ENCODE measurements at places on chromosomes 6 and 20.

DNA sequence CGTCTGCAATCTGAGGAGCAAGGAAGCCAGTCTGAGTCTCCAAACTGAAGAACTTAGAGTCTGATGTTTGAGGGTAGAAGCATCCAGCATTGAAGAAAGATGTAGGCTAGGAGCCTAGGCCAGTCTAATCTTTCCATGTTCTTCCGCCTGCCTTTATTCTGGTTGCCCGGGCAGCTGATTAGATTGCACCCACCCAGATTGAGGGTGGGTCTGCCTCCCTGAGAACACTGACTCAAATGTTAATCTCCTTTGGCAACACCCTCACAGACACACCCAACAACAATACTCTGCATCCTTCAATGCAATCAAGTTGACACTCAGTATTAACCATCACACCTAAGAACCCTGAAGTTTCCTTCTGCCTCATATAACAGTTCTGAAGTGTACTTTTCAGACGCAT, 350.1 kb downstream of the RFPL4B start:
- DNase-seq: no peak

DNA sequence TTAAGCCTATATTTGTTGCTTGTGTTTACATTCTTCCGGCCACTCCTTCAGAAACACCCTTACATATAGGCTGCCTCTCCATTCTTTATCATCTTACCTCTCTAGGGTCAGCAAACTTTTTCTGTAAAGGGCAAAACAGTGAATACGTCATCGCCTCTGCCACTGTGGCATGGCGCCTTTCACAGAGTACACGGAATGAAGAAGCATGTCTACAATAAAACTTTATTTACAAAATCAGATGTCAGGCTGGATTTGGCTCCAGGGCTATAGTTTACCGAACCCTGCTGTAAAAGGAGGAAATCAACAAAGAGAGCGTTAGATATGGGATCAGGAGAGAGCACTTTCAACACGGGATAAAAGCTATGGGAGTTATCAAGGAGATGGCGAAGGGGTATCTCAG, 9.3 kb upstream of the NCR2 start:
- DNase-seq: no peak

- no peak for DNase-seq
Observed at GRCh38 chr6:11245381-11246256, 13.2 kb upstream of the NEDD9 start.

DNA sequence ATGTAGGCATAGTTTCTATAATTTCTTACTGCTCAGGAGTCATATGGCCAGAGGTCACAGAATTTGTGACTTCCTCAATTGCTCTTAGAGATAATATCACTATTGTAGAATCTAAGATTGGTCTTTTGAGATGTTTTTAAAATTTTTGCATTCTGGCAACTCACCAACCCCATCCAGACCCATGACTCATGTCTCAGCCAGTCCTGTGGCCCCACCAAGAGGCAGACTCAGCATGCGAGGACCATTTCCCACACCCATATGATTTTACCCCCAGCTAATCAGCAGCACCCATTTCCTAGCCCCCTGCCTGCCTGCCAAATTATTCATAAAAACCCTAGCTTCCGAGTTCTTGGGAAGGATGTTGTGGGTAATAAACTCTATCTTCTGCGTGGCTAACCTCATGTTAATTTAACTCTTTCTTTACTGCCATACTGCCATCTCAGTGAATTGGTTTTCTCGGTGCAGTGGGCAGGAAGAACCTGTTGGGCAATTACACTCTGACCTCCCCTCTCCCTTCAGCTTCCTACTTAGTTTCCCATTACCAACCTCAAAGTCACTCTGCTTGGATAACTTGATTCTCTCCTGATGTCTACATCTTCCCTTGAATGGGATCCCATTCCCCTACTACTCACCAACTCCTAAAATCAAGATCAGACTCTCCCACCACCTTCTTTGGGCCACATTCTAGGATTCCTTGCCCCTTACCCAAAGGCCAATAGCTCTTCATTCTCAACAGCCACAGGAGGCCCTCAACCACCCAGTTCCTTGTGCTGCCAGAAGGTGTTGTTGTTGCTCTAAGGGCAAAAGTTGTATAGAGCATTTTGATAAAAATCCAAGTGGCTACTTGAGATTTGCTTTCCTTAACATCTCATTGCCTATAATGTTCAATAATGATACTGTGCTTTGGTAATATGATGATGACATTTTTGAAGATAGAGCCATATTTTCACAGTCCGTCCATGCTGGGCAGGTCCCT, 16.2 kb upstream of the IYD start:
- no peak for DNase-seq

DNA sequence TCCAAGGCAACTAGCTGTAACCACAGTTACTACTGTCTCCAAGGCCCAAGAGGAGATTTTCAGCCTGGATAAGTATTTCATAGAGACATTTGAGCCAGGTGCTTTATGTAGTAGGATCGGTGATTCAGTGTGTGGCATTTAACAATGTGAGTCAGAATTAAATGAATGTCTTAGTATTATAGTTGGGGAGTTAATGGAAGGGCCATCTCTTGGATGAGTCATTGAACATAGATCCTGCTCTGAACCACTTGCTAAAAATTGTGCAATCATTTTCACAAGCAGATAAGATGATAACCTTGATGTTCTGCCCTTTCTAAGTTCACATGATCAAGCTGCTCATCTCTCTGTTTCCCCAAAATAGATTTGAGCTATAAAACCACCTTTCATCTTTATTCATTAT, 668.9 kb upstream of the CITED2 start:
- no peak for DNase-seq

DNA sequence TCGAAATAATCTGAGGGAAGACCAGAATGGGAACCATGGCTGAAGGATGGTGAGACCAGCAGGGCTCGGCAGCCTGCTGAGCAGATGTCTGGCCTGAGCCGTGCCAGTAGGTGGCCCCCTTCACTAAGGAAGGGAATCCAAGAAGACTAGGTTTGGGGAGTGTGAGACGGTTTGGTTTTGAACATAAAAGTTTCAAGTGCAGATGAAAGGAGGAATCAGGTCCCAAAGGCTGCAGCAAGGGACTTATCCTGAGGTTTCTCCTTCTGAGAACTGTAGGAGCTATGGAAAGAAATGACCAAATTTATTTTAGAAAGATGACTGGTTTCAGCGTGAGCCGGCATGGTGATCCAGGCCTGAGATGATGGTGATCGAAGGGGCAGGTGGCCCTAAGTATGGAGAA, 4.6 kb upstream of the OSER1 start:
- DNase-seq: no peak

DNA sequence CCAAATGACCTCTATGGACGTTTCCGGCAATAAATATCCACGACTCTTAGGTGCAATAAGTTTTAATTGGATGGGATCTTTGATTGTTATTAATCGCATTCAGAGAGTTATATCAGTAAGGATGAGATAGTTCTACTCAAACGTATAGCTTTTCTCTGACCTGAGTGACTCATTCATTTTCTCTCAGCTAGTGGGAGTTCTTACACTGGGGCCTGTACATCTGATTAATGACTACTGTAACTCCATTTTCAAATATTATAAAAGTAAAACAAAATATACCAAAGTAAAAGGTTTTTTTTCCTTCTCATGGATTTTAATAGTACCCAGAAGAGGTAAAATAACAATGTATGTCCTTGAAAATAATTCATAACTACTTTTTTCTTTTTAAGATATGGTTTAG, 41.1 kb upstream of the SAMD5 start:
- no peak for DNase-seq

DNA sequence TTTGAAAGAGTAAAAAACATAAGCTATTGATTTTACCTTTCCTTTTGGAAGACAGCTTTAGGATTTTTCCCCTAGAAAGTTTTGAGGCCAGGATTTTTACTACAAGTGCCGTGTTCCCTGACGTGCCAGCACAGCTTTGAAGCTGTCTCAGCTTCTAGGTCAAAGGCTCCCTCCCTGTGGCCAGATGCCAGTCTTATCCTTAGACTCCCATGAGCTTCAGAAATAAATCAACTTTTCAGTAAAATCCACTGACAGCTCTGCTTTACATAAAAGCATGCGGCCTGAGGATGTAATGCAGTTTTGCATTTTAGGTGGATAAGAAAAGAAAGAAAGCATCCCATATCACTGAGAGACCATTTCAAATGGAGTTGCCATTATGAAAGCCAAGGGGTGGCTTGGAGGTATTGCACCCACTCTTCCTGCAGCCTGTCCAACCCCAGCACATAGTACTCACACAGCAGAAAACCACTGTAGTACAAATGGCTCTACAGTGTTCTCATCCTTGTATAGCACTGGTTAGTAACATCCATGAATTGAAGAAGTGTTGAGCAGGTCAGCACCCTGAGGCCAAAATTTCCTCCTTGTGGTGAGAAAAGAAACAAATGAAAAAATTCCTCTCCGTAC, 15.2 kb upstream of the ATXN1 start:
- DNase-seq: no peak

DNA sequence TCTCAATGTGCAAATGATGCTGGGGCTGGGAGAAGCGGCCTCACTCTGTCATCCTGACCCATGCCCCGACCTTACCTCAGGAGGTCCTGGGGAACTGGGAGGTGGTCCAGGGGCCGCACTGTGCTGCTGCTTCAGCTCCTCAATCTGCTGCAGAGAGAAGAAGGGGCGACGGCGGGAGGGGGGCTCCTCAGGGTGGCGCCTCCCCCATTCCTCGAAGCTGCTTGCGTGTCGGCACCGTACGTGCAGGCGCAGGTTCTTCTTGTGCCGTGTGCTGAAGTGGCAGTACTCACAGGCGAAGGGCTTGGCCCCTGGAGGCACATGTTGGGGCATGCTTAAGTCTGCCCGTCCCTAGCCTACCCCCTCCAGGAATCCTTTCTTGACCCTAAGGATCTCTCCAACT, 12.9 kb downstream of the ZNF335 start:
- DNase-seq: no peak

DNA sequence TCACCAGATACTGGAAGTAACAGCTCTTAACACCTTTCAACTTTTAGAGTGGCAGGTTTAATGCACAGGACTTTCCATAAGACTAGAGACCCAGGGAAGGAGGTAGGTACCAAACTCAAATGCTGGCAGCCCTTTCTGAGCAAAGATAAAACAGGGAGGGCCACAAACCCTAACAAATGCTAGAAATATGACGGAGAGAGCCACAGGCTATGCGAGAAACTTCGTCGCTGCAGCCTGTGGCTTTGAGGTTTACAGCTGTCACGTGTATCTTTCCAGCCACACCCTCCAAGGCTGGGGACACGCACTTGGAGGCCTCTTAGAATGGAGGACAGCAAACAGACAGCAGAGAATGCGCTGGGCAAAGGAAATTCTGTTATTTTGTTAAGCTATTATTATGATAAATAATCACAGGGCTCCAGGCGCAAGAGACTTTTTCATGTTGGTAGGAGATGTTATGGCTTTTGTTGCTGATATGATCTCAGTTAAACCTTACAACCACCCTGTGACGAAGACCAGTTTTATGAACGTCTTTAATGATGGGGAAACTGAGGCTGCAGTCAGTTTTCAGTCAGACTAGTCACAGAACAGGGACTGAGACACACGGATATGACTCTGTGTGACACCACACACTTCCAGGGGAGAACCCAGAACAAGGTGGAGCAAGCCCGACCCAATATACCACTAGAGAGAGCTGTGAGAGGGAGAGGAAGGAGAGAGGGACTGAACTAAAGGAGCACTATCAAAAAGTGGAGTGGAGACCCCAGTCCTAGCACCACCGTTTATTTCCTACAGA, 2.0 kb downstream of the TRAM2 start:
- peak; percentile 30 for DNase-seq

DNA sequence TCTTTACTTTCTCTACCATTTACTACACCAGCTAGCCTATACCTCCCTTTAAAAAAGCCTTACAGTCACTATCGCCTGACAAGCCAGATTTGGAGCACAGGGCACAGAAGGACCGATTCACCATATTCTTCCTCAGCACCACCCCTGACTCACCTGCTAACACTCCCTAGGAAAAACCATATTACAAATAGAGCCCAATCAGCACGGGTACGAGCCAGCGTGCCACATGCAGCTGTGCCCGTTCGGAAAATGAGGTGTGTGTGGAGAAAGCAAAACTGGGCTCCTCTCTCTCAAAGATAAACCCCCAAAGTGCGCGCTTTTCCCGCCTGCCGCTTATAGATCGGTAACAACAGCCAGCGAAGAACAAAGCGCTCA, 1.2 kb downstream of the SYNCRIP start:
- no peak for DNase-seq

- DNase-seq: no peak
Observed at GRCh38 chr6:53240139-53240538, 91.5 kb upstream of the GCM1 start.

DNA sequence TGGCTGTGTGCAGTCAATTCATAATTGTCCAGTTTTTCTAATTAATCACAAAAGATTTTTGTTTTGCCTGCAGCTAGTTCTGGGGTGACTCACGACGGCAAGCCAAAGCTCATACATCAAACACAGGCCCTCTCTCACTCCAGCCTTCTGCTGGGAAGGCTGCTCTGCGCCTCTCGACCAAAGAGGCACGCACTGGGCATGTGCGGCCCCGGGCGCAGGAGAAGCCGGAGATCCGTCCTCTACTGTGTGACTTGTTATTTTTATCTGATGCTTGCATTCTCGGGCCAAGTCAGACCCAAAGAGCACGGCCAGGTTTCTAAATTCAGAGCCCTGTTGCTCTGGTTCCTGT, 98.5 kb downstream of the TFAP2A start:
- no peak for DNase-seq

DNA sequence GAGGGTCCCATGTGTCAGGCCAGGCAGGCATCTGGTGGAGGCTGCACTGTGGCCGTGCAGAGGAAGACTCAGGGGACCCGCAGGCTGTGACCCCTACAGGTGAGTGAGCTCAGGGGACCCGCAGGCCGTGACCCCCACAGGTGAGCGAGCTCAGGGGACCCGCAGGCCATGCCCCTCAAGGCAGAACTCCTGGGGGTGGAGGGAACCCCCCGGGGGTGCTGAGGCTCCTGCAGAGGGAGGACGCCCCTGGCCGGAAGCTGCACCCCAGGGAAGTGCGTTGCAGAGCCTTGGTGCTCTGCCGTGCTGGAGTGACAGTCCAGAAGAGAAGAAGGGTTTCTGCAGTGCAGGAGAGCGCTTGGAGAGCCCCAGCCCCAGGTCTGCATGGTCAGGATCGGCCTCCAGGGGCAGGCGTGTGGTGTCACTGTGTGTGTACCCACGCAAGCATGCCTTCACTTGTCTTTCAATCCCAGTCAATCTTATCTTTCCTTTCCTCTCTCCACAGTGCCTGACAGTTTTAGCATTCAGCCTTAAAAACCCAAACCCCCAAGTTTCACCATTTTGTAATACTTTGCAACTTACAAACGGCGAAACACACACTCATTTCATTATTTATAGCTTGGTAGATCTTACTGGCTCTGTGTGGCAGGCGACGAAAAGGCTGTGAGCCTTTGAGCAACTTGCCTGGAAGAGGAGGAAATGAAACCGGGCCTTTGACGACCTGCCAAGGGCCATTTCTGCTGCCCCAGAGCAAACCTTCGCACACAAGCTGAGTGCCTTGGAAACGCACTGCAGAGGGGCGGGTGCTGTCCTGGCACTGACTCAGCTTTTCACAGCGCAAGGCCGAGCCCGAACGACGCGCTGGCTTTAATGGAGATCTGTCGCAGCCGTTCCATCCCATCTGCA, 101.4 kb upstream of the AGPAT4 start:
- DNase-seq: no peak

DNA sequence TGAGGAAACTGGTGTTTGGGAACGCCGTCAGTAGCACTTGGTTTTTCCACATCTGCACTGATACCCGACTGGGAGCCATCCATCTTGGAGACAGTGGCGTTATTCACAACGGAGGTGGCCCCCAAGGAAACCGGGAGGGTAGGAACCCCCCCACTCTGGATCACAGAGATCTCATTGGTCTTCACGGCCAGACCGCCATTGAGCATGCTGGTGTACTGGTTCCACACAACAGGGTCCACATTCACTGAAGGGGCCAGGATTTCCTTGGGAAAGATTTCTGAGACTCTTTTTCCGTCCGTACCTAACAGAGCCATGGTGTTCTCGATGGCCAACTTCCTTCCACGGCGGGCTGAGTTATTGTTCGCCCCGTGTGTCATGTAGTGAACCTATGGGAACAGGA, 16.1 kb upstream of the ATP9A start:
- DNase-seq: no peak

Data from stimulated activated CD8-positive, alpha-beta memory T cell treated with anti-CD3 and anti-CD28 coated beads, Interleukin-7, amount 100 ng/mL, for 1 hour (primary cell).